GDM1 (cell line): ENCODE measurements at places on chromosomes 4 and X.
A peak's percentile ranks its signal among the peaks of the same experiment; 100 is the strongest.

- peak; percentile 83 for DNase-seq
These were observed at the start of gene RFC1 for GRCh38 chr4:39365830-39366771. RFC1 (minus strand) TSS chr4:39366362; CDS start chr4:39366241, 121 bp downstream.

- DNase-seq, result no peak
These were observed 192.3 kb upstream of the CXorf66 start for GRCh38 chrX:140157611-140158010.

GRCh38 chr4:48779095-48779997, 733 bp downstream of the FRYL start:
- DNase-seq, result peak; percentile 73

DNA sequence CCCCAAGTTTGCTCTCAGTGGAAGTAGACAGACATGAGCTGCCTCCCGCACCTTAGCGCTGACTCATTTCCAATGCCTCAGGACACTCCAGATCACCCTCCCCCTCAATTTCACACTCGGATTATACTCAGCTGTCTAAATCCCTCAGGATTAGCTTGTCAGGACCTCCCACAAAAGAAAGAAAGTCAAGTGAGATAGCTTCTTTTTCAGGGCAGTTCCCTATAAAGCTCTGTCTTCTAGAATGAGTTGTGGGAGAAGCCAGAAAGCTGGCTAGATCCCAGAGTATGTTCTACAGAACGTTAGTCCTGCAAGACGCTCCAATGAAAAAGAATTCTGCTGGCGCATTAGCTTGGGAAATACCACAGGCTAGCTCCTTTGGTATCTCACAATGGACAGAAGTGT, 51.2 kb upstream of the MTNR1A start:
- no peak for DNase-seq

DNA sequence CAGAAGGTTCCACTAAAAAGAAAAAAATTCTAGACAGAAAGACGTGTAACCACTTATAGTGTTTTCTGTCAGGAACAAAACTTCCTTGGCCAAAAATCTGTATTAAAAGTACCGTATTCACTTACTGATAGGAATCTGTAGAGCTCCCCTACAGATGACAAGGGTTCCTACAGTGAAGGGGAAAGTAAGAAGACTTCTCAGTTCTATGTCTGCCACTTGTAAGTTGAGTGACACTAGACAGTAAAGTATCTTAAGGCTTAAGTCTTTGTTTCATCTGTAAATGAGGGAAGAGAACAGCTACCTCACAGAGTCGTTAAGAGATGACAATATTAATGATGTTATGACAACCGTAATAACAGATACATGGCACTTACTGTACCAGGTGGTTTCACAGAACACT, 3.3 kb downstream of the COQ2 start:
- no peak for DNase-seq

GRCh38 chr4:77232653-77233052, 75.6 kb downstream of the CCNG2 start:
- DNase-seq, result no peak

DNA sequence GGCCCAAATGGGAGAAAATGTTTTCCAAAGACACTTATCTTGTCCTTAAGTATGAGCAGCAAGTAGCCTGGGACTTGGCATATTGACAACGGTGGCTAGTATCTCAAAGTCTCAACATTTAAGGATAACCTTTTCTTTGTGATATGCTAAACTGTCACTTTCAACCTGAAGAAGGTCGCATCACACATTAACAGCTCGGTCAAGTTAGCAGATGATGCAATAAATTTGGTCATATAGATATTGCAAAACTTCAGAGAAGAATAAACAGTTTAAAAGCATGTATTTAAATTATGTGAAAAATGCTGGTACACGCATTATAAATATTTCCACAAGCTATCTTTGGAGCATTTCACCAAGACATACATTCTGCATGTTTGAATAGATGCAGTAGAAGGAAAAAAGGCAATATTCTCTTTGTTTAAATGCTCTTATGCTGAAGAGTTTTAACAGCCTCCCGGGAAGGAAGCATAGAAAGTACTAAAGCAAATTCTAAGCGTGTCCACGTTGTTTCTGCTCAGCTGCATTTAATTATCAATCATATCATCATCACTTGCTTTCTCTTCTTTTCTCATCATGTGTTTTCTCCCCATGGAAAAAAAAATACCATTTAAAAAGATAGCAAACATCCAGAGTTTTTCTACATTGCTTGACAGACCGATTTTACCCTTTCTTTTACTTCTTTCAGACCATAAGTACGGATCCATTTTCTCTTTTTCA, 24.2 kb downstream of the ARHGAP6 start:
- no peak for DNase-seq
